Motor neuron (in vitro differentiated cells): ENCODE measurements at places on chromosomes 11 and 22. TPM values are rescaled to one million over a fixed set of nuclear protein-coding genes. Genes with fewer than 3 reads are reported as not detected.

RIMBP3B gene
- total RNA-seq = 0.13 and 0.77 TPM in 2 replicates

FGF3 gene
- total RNA-seq = 0.69 TPM in 1 of 2 replicates, not detected in the other

NLRP10 gene
- 0.27 TPM in 1 of 2 replicates, not detected in the other for total RNA-seq

MFRP gene
- 0.53 and 0.62 TPM in 2 replicates for total RNA-seq

SHANK2 gene
- 19.2 and 22.5 TPM in 2 replicates for total RNA-seq

OR10A2 gene
- 0.43 and 0.49 TPM in 2 replicates for total RNA-seq

MMP12 gene
- 44.6 and 49.4 TPM in 2 replicates for total RNA-seq

TYR gene
- 0.14 TPM in 1 of 2 replicates, not detected in the other for total RNA-seq

GRCh38 chr11:132134322-132134721 is 763.9 kb downstream of the NTM start:
- no peak for ATAC-seq

GRCh38 chr22:20236052-20236717 is 31.9 kb downstream of the RTN4R start:
- no peak for ATAC-seq

- no peak for ATAC-seq
Observed at GRCh38 chr11:30852091-30852490, 265.9 kb upstream of the MPPED2 start.

DNA sequence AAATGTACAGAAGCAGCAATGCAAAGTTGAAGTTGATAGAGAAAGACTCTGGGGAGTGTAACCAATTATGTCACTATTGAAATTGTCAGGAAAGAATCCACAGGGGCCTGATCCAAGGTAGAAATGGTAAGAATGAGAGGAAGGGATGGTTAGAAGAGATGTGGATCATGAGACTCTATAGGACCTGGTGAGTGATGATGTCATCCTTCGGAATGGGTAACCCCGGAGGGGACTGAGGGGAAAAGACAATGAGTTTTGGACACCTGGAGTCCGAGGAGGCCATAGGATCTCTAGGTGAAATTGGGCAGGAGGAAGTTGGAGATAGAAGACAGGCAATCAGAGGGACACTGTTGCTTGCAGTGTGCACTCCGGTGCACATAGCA is 6.3 kb upstream of the TIMP3 start:
- ATAC-seq = no peak

DNA sequence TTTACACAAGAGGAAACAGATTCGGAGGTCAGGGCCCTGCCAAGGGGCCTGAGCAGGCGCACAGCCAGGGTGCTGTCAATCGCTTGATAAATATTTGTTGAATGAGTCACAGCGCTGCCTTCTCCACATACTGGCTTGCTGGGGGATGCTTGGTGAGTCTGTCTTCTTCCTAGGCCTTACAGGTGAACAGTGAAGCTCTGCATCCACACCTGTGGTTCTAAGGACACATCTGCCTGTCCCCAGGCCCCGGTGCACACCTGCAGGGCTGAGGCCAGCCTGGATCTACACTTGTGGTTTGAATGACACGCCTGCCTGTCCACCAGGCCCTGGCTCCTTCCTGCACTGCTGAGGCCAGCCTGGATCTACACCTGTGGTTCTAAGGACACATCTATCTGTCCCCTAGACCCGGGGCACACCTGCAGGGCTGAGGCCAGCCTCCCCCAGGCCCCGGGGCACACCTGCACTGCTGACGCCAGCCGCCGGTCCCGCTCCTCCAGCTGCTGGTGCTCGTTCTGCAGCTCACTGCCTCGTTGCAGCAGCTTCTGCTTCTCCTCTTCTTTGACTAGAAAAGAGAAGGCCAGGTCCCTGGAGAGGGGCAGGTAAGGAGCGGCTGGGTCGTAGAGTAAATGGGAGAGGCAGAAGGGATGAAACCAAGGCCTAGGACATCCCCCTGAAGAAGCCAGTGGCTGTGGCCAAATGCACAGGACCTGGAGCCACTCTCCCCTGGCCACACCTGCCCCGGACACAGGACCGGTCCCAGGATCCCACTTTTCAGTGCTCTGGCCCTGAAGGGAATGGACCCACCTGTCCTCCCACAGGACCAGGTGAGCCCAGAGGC is 124.6 kb downstream of the PHF21B start:
- ATAC-seq = no peak

DNA sequence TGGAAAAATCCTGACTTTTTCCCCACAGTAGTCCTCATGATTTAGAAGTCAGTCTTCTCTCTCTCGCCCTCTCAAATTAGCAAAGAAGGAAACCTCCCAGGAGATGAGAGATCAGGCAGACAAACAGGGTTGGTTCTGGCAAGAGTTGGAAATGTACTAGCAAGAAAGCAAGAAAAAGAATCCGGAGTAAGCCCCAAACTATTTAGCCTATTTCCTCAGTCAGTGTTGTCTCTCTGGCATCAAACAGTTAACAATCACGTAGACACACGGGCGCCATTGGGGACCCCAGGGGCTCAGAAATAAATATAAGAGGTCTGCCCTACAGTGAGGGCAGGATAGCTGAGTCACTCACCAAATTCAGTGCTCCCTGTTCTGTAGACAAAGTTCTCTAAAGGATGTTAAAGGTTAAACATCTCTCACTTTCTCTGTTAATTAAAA is 4.7 kb downstream of the C11orf52 start:
- ATAC-seq = no peak

DNA sequence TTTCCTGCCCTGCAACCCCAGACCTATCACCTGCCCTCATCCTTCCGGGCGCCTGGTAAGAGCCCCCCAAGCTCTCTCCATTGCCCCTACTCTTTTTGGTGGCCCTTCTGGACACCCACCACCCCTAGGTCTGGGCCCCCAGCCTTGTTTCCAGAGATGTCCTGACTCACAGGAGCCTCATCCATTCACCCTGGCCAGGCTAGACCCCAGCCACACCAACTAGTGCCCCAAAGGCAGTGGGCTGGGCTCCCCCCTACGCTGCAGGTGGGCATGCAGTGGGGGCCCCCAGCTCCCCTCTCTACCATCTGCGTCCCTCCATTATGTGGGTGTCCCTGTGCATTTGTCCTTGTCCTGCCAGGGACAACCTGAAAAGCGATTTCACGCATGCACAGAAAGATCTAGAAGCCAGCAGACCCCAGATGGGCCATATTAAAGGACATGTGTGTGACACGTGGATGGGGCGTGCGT is 1.4 kb downstream of the MRGPRF start:
- no peak for ATAC-seq

DNA sequence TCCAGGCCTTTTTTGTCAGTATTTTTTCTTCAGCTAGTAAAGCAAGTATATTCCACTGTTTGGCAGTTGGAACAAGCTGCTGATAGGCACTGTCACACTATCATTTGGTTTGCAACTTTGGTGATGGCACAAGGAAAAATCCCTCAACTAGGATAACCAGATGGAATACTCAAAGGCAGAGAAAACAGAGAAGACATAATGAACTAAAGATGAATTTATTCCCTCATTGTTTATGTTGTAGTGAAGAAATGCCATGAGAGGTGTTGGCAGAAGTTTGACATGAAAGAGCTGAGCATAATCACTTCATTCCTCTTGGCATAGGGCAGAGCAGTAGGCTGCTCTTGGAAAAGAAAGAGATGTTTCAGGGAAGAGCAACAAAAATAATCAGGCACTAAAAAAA is 39.9 kb downstream of the FSHB start:
- ATAC-seq = no peak

DNA sequence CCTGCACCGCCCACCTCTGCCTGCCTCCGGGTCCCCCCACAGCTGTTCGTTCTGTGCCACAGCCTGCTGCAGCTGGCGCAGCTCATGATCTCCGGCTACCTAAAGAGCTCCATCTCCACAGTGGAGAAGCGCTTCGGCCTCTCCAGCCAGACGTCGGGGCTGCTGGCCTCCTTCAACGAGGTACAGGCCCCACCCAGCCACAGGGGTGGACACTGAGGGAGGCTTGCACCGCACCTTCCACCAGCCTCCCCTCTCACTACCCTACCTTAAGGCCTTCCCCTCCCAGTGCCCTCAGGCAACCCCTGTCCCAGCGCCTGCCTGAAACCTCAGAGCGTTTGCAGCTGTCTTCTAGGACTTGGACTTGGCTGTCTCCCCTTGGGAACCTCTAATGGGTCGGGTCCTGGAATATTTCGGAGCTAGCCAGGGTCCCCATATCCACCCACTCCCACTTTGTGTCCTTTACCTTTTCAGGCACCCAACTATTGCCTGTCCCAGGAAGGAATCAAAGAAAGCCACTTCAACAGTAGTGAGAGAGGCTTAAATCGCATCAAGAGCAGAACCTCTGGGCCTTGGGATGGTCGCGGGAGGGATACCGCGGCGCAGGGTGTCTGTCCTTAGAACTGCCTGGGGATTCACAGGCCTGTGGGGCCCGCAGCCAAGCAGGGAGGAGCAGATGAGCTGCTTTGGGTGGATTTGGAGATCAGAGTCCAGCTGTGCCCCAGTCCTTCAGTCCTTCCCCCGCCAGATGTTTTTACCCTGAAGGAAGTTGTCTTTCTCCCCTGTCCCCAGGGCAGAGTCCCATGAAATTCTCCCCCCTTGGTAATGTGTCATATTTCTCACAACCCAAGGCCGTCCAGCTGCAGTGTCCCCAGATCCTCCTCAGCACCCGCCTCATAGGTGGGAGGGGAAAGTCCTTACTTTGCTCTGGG is 13.3 kb downstream of the SLCO2B1 start:
- no peak for ATAC-seq

DNA sequence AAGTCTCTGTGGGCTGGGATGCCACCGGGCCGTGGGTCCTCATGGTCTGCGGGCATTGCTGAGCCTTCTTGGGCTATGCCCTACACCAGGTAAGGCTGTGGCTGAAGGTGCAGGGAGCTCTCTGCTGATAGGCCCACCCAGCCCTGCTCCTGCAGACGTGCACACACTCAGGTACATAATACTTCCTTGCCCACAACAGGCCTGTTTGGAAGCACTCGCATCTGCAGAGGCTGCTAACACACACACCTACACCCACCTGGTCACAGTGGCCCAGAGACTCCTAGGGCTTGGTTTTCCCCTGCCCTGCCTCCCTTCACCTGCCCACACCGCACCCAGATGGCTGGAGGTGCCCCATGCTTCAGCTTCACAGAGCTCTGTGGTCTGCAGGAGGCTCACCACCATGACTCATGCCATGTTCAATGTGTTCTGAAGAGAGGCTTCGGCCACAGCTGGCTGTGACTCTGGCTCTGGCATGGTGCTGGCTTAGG is 72.8 kb upstream of the KCNQ1OT1 start:
- no peak for ATAC-seq

- peak; percentile 55 for ATAC-seq
Observed at GRCh38 chr11:95521133-95521542, 268.4 kb downstream of the FAM76B start.

DNA sequence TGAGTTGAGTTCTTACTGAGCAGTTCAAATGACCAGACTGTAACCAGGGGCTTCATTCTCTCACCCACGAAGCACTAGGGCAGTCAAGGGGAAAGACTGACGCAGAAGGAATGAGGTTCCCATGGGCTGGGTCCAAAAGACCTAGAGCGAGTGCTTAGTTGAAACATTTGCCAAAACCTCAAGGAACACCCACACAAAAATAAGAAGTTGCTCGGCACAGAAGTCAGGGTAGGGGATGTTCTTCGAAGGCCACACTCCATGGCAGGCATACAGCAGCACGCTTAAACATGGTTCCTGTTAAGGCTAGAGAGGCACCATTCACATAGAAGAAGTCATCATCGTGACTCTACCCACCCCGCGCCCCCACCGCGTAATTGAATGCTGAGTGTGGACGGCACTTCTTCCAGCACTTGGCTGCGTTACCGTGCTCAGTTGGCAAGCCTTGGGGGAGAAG is 52.9 kb downstream of the TIMP3 start:
- no peak for ATAC-seq

DNA sequence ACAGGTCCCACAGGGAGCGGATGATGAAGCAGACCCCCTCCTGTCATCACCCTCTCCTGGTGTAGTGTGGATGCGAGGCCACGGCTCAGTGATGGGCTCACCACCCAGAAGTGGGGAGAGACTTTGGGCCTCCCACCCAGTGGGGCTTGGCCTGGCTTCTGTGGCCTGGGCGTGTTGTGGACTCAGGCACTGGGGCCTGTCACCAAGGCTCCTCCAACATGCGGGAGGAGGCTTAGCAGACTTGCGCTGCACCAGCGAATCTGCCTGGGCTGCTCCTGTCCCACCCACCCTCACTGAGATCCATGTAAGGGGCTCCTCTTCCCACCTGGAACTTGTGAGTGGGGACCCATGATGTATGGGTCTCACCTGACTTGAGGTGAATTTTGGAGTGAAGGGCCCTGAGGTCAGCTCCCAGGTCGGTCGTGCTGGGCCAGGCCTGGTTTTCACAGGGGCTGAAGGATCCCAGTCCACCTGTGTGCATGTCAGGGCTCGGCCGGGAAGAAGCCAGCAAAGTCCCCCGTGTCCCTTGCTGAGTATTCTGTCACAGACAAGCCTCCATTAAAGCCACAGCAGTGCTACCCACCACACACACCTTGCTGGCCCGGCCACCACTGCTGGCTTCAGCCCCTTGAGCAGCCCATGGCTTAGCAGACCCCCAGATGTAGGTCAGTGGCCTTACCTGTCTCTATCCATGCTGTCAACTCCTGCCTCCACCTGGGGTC is 4.2 kb downstream of the THAP7 start:
- no peak for ATAC-seq

- ATAC-seq = no peak
Observed at GRCh38 chr22:22558972-22559603, at the start of gene PRAME. TSS of gene PRAME (minus strand) at chr22:22559265. CDS start at chr22:22556832, 2,433 bp downstream.

DNA sequence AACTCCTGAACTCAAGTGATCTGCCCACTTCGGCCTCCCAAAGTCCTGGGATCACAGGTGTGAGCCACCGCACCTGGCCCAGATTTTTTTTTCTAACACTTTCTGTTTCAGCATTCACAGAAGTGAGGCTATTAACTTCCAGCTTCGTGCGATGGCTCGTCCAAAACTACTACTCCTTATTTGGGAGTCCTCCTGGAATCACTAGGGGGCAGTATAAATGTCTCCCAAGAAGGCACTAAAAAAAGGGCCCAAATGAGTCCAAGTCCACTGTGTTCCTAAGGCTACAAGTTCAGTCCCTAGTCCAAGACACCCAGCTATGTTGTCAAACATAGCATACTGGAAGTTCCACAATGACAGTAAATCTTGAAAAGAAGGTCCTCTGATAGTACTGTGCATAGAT is 63.2 kb upstream of the BIRC3 start:
- ATAC-seq = no peak

DNA sequence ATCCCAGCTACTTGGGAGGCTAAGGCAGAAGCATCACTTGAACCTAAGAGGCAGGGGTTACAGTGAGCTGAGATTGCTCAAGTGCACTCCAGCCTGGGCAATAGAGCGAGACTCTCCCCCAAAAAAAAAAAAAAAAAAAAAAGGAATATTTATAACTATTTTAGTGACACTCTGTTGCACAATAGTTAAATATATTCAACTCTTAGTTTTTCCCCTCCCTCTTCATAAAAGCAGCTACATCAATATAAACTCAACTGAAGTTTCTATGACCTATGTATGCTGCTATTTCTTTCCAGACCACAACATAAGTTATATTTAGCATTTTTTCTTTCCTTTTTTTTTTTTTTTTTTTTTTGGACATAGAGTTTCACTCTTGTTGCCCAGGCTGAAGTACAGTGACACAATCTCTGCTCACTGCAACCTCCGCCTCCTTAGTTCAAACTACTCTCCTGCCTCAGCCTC is 19.2 kb downstream of the CELF1 start:
- ATAC-seq = peak; percentile 73

- ATAC-seq = peak; percentile 11
Observed at GRCh38 chr11:70612459-70613141, 214.3 kb downstream of the CTTN start.
